Immature natural killer cell (primary cell): ENCODE measurements at places on chromosomes 2 and 18. TPM values are rescaled to one million over a fixed set of nuclear protein-coding genes. Genes with fewer than 3 reads are reported as not detected.

The CDK5R2 gene
- polyA plus RNA-seq: not detected

The CDKL4 gene
- polyA plus RNA-seq: not detected

The PSTPIP2 gene
- polyA plus RNA-seq: 37.7 TPM

The ZNF513 gene
- polyA plus RNA-seq: 6.3 TPM

The GPAT2 gene
- polyA plus RNA-seq: 4.2 TPM

The FNDC4 gene
- polyA plus RNA-seq: not detected

The GREB1L gene
- polyA plus RNA-seq: not detected

The NRBP1 gene
- polyA plus RNA-seq: 85.7 TPM

The GRB14 gene
- 0.91 TPM for polyA plus RNA-seq

The IL37 gene
- polyA plus RNA-seq: not detected

The UGT1A4 gene
- not detected for polyA plus RNA-seq

The MYCN gene
- not detected for polyA plus RNA-seq

The CPS1 gene
- polyA plus RNA-seq: not detected

The LRP1B gene
- polyA plus RNA-seq: not detected

The ANKRD44 gene
- polyA plus RNA-seq: 65.6 TPM

The HOXD8 gene
- not detected for polyA plus RNA-seq

The ABCB11 gene
- polyA plus RNA-seq: not detected

The THSD7B gene
- not detected for polyA plus RNA-seq

The LAMA3 gene
- polyA plus RNA-seq: not detected

The GPR39 gene
- polyA plus RNA-seq: not detected

The SERPINB12 gene
- polyA plus RNA-seq: not detected

The TMEM37 gene
- not detected for polyA plus RNA-seq

The LRRTM4 gene
- not detected for polyA plus RNA-seq

The TPRKB gene
- polyA plus RNA-seq: 59.8 TPM

The SLC8A1 gene
- polyA plus RNA-seq: 0.01 TPM

The DUSP19 gene
- 1.3 TPM for polyA plus RNA-seq

The WNT10A gene
- not detected for polyA plus RNA-seq
